Activated CD8-positive, alpha-beta memory T cell treated with anti-CD3 and anti-CD28 coated beads for 1 hour (primary cell): ENCODE measurements at places on chromosomes 1 and 21.

DNA sequence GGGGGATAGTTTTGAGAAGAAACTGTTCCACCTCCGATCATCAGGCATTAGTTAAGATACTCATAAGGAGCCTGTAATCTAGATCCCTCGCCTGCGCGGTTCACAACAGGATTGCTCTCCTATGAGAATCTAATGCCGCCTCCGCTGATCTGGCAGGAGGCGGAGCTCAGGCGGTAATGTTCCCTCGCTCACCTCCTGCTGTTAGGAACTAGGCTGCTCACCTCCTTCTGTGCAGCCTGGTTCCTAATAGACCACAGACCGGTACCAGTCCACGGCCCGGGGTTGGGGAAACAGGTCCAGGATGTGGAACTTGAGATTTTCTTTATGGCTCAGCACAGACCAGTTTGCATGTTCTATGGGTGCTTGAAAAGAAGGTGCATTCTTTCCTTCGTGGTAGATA is 27.2 kb upstream of the FAM3B start:
- DNase-seq: no peak

DNA sequence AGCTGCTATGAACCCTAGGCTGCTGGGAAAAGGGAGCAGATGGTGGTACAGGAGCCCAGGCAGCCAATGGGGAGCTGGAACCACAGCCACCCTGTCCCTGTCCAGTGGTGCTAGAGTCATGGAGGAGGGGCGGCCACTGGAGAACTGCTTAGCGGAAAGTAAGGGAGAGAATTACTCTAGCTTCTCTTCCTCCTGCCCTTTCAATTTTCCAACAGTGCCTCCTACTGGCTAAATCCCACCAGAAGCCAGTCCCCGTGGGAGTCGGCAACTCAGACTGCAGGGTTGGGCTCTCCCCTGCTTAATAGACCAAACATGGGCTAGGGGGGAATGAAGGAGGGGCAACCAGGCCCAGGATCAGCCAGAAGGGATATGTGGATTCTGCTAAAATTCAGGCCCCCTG is 154.5 kb downstream of the ACTL8 start:
- no peak for DNase-seq

DNA sequence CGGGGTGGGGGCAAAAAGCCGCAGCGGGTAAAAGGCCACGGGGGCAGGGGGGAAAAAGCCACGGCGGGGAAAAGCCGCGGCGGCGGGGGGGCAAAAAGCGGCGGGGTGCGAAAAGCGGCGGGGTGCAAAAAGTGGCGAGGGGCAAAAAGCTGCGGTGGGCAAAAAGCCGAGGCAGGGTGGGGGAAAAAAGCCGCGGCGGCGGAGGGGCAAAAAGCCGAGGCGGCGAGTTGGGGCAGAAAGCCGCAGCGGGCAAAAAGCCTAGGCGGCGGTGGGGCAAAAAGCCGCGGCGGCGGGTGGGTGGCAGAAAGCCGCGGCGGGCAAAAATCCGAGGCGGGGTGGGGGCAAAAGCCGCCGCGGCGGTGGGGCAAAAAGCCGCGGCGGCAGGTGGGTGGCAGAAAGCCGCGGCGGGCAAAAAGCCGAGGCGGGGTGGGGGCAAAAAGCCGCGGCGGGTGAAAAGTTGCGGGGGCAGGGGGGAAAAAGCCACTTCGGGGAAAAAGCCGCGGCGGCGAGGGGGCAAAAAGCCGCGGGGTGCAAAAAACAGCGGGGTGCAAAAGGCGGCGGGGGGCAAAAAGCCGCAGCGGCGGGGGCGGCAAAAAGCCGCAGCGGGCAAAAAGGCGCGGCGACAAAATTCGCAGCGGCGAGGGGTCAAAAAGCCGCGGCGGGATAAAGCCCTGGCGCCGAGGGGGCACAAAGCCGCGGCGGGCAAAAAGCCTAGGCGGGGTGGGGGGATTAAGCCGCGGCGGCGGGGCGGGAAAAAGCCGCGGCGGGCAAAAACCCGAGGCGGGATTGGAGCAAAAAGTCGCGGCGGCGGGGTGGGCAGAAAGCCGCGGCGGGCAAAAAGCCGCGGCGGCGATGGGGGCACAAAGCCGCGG is 3901.2 kb downstream of the SRGAP2C start:
- no peak for DNase-seq

DNA sequence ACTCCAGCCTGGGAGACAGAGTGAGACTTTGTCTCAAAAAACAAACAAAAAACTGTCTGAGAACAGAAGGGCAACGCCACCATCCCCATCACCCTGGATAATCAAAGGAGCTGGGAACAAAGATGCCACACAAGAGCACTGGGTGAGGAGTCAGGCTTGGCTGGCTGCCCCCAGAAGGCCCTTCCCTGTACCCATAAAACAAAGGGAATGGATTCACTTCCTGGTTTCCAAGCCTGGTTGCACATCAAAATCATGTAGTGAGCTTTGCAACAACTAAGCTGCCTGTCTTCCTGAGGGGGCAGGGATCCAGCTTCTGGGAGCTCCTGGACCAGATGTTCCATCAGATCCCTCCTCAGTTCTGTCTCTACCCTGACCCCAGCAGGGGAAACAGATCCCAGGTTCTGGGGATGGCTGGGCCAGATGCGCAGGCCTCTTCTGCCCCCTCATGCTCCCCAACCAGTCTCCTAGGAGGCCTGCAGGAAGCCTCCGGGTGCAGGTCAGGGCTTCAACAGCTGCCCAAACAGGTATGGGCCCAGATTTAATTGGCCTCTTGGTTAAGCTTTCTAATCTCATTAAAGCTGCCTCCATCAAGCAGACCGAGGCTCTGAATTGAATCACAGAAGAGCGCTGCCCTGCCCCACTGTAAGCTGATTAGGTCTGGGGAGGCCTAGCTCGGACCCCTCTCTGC is 97.8 kb downstream of the MRPL37 start:
- DNase-seq: no peak

DNA sequence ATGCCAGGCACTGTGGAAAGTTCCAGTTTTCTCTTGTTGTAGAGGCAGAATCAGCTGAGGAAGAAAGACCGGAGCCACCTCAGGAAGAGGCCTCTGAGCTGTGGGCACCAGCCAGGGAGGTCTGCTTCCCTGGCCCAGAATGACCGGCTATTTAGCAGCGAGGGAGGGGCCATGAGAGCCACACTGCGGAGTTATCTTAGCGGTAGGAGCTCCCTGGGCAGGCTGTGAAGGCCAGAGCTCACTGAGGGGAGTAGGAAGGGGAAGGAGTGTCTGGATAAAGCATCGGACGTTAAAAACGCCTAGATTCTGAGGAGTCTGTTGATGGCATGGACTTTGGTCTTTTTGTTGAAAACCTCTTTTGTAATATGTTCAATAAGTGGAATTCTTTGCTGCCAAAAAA is 36.5 kb downstream of the TSEN15 start:
- no peak for DNase-seq

DNA sequence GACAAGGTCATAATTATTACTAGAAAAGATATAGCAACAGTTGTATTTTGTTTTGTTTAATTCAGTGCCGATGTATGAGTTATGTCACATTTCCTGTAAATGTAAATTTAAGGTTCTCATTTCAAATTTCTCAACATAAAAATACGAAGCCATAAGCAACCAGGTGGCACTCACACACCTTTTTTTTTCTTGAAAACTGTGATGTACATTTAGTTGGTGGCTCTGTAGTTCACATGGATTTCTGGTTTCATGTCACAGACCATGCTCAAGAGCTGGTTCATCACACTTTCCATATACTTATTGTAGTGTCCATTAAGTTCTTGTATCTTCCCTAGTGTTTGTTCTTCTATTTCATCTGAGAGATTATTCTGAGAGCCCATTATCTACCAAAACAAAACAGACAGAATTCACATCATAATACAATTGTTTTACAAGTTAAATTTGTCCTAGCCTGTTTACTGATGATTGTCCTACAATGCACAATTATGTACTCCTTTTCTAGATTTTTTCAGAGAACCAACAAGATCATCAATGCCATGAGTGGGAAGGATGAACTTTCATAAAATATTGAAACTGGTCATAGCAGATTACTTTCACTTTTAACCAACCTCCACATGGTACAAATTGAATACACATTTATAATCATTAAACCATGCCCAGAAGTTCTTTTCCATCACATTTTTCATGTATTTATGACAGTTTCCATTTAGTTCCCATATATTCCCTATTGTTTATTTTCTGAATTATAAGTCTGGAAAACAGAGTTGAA is 17.1 kb downstream of the ATP6V1G3 start:
- no peak for DNase-seq

DNA sequence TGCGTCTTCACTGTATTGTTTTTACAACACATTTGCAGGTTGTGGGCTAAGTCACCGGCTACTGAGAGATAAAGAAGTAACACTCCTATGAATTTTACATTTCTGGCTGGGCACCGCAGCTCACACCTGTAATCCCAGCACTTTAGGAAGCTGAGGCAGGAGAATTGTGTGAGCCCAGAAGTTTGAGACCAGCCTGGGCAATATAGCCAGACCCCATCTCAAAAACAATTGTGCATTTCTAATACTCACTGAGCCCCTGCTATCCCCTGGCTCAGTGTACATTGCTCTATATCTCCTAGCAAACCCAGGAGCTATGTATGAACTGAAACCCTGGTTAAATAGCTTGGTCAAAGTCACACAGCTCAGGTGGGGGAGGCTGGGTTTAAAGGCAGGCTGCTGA is 108.7 kb downstream of the ZNF281 start:
- no peak for DNase-seq

- DNase-seq: no peak
Observed at GRCh38 chr1:222784371-222784770, 30.5 kb upstream of the DISP1 start.

DNA sequence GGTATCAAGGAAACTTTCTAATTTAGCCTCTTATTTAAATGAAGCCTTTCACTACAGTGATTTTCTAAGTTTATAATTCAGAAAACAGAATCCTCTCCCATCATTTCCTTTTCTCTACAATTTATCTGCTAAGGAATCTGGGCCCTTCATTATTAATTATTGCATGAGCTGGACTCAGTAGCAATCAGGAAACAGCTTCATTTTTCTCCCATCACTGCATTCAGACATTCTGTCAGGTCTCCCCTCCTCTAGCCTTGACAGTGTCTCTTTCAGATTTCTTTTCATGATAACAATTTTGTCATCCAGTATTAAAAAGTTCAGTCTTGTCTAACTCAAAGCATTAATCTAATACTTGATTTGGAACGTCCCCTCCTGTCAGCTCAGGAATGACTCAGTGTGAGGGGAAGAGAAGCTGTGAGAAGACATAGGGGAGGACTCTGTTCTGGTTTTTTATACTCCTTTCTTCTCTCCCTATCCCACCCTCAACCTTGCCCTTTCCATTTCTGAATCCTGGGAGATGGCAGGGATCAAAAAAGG is 28.1 kb downstream of the SLC44A5 start:
- DNase-seq: no peak

DNA sequence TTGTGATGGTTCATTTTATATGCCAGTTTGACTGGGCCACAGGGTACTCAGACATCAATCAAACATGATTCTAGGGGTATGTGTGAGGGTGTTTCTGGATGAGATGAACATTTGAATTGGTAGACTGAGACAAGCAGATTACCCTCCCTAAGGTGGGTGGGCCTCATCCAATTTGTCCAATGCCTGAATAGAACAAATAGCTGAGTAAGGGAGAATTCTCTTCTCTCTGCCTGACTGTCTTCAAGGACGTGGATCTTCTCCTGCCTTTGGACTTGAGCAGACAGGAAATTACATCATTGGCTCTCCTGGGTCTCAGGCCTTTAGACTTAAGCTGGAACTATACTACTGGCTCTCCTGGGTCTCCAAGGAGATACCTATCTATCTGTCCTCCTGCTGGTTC is 64.4 kb downstream of the SUSD4 start:
- no peak for DNase-seq

DNA sequence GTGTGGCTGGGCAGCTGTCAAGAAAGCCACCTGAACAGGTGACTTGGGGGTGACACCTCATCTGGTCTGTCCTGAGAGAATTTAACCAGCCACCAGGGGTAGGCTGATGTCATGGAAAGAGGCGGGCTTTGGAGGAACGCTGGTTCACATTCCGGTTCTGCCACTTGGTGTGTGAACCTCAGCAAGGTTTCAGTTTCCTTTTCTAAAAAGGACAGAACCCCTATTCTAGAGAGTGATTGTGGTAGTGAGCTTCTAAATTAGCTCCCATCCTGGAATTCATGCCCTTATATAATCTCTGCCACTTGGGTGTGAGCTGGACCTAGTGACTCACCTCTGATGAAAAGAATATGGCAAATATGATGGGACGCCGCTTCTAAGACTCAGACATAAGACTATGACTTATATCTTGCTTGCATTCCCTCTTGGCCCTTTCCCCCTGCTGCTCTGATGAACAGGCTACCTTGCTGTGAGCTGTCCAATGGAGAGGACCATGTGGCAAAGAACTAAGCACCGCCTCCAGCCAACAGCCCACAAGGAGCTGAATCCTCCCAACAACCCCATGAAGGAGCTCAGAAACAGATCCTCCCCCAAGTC is 332.1 kb downstream of the RRAGC start:
- DNase-seq: peak; percentile 3

- DNase-seq: no peak
Observed at GRCh38 chr1:184811439-184812111, 56.9 kb upstream of the EDEM3 start.

DNA sequence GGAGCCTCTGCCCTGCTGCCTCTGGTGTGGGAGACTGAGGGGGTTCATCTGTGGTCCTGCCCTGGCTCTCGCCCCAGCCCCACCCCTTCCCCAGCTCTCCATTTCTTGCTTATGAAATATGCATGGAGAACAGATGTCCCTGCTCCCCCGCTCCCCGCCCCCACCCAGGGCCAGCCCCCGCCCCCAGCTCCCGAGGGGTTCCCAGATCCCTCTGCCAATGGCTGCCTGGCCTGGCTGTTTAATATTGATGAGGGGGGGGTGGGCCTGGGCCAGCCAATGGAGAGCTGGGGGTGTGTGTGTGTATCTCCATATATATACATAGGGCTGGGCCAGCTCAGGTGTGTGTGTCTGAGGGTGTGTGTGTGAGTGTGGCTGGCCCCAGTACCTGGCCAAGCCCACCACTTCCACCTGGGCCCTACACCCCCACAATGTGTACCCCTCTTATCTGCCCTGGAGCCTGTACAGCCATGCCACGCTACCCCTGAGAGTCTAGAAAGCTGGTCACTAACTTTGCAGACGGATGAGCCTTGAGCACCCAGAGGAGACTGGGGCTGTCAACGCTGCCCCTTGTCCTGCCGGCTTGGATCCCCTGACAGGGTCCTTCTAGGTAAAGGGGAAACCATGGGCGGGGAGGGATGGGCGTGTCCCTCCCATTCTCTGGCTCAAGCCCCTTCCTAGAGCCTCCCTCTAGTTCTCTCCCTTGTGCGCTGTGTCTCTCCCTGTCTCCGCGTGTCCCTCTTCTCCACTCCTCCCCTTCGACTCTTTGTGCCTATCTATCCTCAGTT is at the start of gene NHLH1:
Gene NHLH1 (plus strand): TSS at position 341 of the 785 bp plus-strand sequence. CDS start 3,661 bp downstream, outside the sequence.
- DNase-seq: no peak

GRCh38 chr1:161736335-161736969 is 13.1 kb upstream of the DUSP12 start:
- no peak for DNase-seq
